GM23248 (cell line): ENCODE measurements at places on chromosomes 3 and 15.

GRCh38 chr15:66730168-66731021 lies 28.4 kb downstream of the SMAD6 start:
- DNase-seq, result peak; percentile 92

- DNase-seq, result peak; percentile 33
Observed at GRCh38 chr15:55796321-55796965, 53.5 kb upstream of the PRTG start.

- DNase-seq, result no peak
Observed at GRCh38 chr3:171269542-171269941, 190.7 kb downstream of the TNIK start.

- no peak for DNase-seq
Observed at GRCh38 chr3:143793971-143794370, 54.3 kb downstream of the SLC9A9 start.

GRCh38 chr3:22244761-22245521 lies 493.9 kb upstream of the ZNF385D start:
- peak; percentile 93 for DNase-seq

DNA sequence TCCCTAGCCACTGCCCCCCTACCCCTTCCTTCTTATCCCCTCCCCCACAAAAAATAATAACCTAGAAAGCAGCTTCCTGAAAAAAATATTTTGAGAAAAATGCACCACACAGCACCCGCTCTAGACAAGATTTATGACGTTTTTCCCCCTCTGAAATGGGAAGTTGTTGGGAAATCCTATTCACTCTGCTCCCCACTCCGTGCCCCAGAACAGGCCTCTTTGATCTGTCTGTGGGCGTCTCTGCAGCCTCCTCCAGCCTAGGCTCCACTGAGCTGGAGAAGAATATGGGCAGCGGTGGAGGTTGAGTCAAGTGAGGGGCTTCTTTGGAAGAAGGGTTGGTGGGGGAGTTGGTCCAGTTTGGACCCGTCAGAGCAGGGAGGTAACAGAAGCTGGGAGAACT lies 28.5 kb upstream of the POLG start:
- no peak for DNase-seq

DNA sequence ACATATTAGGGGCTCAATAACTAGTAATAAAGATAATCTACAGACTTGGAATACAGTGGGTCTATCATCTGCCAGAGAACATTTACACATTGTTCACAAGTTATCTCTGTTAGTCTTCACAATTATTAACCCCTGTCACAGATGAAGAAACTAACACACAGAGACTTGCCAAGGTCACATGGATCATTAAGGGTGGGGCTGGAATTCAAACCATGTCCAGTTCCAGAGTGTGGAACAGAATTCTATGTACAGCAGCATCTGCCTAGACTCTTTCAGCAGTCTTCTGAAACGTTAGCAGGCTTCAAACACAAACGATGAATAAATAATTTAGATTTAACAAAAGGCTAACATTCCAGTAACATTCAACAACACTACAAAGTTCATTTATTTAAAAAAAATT lies 673.9 kb upstream of the NR2F2 start:
- DNase-seq, result no peak

GRCh38 chr3:130787422-130788068 lies 40.9 kb upstream of the PIK3R4 start:
- DNase-seq, result no peak

- DNase-seq, result peak; percentile 76
Observed at GRCh38 chr15:41698779-41699178, 38.6 kb downstream of the MGA start.

DNA sequence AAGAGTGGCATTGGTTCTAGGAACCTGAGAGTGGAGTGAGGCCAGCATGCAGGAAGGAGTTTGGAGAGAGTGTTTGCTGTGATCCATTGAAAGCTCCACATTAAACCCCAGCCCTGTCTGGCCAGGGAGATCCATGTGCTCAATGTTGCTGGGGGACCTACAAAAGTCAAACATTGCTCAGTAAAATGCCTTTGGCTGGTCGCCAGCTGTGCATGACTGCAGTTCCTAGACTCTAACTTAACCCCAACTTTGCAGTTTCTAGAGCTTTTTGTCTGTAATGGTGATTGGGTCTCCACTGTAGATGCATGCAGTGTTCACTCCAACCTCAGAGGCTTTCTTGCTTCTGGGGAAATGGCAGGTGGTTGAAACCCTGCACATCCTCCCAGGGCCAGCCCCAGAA lies 99.7 kb upstream of the ABHD17C start:
- peak; percentile 41 for DNase-seq

GRCh38 chr3:64083575-64083974 lies 60.3 kb upstream of the PSMD6 start:
- DNase-seq, result no peak

DNA sequence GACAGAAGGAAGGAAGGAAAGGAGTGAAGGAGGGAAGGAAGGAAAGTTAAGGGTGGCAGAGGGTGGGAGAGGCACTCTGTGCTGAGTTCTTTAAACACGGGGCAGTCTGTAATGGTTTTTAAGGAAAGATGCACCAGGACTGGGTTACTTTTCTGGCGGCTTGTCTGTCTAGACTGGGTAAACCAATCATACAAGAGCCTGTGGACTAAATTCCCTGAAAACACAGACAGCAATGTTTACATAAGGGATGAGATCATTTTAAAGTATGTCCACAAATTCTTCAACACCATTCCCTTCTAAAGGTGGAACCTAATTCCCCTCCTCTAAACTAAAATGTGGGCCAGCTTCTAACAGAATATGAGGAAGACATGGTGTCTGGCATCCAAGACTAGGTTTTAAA lies 235.5 kb upstream of the IGF1R start:
- DNase-seq, result no peak

DNA sequence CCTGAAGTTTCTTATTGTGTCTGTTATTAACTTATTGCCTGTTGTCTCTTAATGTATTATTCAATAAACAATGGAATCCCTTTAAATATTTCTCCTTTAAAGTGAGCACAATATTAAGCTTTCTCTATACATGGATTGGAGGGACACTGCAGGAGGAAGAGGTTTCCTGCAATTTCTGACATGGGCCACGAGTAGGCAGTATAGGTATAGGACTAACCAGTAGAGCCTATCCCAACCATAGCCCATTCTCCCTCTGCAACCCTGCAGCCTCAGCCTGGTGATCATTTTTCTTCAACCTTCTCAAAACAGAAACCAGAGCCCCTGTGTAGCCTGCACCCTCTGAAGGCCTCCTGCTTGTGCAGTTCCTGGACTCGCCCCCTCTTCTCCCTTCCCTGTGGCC lies 124.8 kb downstream of the NEK10 start:
- no peak for DNase-seq

DNA sequence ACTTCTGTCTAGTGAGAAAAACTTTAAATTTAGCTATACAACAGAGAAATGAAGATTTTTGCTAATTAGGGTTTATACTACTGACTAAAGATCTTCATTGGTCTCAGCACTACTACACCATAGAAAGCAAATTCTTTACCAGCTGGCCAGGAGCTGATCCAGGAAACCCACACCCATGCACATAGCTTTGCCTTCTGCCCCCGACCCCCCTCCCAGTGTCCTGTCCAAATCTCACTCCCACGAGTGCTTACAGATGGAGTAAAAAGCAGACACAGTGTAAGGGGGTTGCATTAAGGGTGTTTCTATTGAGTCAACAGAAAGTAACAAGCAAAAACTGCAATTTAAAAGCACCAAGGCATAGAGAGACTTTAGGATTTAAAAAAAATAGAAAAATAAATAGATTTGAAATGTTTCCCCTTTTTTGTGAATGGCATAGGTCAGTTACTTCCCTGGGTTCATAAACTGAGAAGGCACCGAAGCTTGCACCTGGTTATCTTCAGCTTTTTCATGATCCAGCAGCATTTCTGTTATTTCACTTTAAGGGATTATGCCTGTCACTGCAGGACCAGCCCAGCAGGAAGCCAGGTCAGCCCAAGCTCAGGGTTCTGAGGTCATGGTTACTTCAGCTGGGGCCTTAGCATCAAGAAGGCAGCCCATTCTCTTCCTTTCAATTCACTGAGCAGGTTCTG lies 124.3 kb downstream of the CTNNB1 start:
- DNase-seq, result no peak

DNA sequence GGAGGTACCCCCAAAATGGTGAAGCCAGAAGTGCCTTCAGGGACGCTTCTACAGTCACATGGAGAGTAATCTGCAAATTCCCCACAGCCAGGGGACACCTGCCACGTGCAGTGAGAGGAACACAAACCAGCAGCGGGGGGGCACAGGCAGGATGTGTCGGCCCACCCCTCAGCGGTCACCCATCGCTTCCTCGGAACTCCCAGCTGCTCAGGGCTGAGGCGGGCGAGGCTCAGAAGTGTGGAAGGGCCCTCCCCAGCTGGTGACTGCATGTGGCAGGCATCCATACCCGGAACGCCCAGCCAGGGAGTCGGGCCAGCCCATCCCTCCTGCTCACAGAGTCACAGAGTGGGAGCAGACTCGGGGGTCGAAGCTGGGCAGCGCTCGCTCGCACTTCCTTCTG lies 63.7 kb downstream of the SLC12A8 start:
- DNase-seq, result peak; percentile 88

- DNase-seq, result peak; percentile 55
Observed at GRCh38 chr3:15367059-15367458, 34.7 kb upstream of the SH3BP5 start.

- no peak for DNase-seq
Observed at GRCh38 chr15:44570361-44570760, 33.4 kb downstream of the EIF3J start.

- DNase-seq, result no peak
Observed at GRCh38 chr3:62571916-62572315, 198.6 kb upstream of the FEZF2 start.

DNA sequence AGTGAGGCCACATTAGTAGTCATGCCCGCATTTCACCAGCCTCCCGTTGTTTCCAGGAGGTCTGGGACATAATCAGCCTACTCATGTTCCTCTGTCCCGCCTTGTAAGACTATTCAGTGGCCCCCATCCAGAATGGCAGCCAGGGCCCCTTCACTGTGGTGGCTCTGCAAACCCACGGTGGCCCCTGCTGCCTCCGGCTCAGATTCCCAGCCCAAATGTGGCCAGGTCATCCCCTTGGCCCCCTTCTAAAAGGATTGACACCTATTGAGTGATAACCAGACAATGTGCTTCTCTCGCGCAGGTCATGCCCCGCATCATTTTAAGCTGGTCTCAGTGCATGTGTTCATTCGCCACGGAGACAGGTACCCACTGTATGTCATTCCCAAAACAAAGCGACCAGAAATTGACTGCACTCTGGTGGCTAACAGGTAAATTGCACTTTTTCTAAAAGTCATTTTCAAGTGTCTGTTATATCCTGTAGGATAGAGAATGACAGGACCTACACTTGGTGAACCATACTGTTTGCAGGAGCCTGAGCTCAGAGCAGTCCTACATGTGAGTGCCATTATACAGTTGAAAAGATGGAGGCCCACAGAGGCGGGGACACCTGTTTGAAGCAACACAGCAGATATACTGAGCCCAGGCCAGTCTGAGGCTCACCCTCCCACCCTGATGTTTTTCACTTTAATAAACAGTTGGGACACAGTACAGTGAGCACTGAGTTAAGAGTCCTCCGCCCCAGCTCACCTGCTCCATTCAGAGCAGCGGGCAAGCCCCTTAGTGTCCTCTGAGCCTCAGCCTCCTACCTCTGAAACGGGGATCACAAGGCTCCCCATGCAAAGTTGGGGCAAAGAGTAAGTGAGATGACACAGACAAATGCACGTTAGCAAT lies 47.7 kb downstream of the PXYLP1 start:
- DNase-seq, result peak; percentile 40

DNA sequence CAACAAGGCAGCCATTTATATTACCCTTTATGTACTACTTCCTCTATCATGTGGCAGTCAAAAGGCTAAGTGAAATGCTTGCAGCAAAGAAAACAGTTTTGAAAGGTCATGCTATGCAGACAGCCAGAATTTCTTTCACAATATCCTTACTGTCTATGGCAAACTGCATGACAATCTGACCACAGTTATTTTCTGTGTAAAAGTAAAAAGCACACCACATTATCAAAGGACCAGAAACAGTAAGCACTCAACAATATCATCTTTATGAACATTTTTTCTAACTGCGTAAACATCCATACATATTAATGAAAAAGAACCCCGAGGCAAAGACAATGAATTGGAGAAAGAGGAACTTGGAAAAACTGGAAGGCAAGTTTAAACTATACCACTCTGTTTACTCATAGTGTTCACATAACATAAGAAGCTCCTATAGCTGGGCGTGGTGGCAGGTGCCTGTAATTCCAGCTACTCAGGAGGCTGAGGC lies 47.9 kb downstream of the PIK3CB start:
- DNase-seq, result peak; percentile 77

- DNase-seq, result no peak
Observed at GRCh38 chr3:70261283-70261682, 51.2 kb downstream of the MDFIC2 start.

DNA sequence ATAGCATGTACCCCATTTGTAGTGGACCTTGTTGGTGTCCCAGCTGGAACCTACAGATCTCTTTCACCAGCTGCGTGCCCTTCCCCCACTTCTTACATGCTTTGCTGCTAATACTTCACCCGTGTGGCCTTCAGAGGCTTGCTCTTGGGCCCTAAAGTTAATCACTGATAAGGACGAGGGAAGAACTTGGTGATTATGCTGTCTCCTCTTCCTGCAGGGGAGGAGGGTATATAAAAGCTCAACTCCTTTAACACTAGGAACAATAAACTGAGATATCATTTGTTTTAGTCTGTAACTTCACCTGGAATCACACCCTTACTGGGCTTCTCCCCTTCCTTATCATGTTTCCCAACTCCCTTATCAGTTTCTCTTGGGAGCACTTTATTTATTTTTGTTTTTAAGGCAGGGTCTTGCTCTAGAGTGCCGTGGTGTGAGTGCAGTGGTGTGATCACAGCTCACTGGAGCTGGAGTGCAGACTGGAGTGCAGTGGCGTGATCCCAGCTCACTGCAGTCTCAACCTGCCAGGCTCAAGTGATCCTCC lies 43.2 kb upstream of the PIK3R4 start:
- DNase-seq, result no peak

DNA sequence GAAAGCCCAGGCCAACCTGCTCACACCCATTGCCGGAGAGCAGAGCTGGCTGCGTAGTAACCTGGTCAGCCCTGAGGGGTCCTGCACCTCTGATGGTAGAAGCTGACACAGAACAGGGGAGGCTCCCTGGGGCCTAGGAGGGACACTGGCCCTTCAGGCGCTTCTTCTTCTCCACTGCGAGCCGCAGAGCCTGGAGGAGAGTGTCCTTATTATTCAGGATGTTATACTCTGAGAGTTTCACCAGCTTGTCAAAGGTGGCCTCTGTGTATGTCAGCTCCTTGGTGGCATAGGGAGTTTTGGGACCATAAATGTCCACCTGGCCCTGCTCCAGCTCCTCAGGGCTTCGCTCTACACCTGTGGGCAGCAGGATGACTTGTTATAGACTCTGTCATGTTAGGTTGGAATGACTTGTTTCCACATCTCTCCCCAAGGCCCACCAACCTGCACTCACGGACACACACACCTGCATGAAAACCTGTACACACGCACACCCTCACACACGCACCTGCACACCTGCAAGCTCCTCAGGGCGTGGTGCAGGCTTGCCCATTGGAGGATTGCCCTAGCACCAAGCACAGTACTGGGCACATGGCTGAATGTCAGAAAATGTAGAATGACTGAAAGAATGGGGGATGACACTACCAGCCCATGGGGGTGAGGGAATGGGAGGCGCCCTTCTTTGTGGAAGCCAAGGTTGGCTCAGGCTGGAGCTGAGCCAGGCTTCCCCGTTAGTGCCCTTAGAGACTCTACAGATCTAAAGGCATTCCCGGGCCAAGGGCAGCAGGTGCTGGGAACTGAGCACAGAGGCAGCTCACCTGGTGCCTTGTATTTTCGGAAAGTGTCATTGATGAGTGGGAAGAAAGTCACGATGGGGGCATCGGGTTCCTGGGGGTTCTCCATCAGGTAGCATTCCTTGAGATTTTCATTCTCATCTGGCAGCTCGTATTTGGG lies 11.5 kb upstream of the EHD4 start:
- DNase-seq, result no peak
